ENCODE measurements at places on chromosomes 16 and 17.

- DNase-seq, result no peak
Observed at GRCh38 chr17:9367156-9367555, 208.5 kb downstream of the STX8 start.

DNA sequence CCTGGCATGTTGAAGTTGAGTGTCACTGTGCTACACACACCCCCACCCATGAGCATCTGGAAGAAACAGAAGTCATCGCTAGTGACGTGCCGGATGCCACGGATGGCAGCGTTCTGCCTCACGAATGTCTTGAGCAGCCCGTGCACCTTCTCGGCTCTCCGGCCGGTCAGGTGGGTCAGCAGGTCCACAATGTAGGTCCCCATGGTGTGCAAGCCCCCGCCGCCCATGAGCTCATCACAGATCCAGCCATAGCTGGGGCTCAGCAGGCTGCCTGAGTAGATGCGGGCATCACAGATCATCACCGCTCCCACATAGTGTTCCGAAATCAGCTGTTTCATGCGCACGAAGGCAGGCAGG, 8.9 kb downstream of the C16orf86 start:
- DNase-seq, result no peak

GRCh38 chr17:15972497-15972951, 27.0 kb downstream of the ZSWIM7 start:
- no peak for DNase-seq

- DNase-seq, result no peak
Observed at GRCh38 chr17:27585153-27585681, 45.8 kb upstream of the LGALS9 start.
